Activated CD4-positive, alpha-beta T cell treated with anti-CD3 and anti-CD28 coated beads, Interleukin-2, amount 50 U/mL, for 4 hours (primary cell): ENCODE measurements at places on chromosomes 11 and 22.

DNA sequence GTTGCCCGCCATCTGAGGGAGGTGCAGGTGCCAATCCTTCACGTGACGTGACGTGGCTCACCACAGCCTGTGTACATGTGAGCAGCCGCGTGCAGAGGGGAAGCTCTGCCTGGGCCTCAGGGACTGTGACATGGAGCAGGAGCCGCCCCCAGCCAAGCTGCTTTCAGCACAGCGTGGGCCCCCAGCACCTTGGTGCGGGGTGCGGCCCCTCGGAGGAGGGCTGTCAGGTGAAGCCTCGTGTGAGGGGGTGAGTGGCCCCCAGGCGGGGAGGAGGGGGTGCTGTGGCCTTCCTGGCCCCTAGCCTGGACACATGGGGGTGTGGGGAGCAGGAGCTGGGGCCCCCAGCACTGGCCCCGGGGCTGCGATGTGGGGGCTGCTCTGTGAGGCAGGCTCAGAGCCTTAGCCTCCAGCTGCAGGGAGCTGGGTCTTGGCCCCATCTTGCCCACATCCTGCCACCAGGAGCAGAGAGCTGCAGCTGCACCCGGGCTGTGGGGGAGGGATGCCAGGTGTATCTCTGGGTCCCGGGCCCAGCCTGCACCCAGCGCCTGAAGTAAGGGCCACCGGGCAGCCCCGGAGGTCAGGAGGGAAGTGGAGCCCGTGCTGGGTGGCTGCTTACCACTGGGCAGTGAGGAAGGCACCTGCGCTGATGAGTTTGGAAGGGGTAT lies at the start of gene ADORA2A:
Gene ADORA2A, plus strand, starts transcription at position 100 of the 665 bp plus-strand sequence. CDS start 5,806 bp downstream, outside the sequence.
- peak; percentile 78 for DNase-seq

- DNase-seq = no peak
Observed at GRCh38 chr11:91587131-91587530, 637.5 kb upstream of the FAT3 start.

- no peak for DNase-seq
Observed at GRCh38 chr11:22703040-22703439, 36.6 kb downstream of the GAS2 start.

DNA sequence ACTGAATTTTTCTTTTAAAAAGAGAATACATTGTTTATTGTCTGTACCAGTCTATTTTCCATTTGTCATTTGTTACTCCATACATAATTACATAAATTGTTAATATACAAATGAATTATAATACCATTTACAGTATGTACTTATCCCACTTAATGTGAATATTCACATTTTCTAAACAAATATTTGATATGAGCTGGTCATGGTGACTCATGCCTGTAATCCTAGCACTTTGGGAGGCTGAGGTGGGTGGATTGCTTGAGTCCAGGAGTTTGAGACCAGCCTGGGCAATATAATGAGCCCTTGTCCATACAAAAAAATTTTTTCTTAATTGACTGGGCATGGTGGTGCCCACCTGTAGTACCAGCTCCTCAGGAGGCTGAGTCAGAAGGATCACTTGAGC lies 6.8 kb downstream of the SC5D start:
- DNase-seq = no peak
